Central memory CD4-positive, alpha-beta T cell (primary cell): ENCODE measurements at places on chromosomes 7 and 10.

GRCh38 chr7:127935847-127936376, 95.3 kb downstream of the LRRC4 start:
- no peak for DNase-seq

GRCh38 chr10:113435881-113436280, 117.0 kb upstream of the HABP2 start:
- DNase-seq = no peak

- no peak for DNase-seq
These were observed 16.6 kb upstream of the LANCL2 start for GRCh38 chr7:55348502-55348901.

DNA sequence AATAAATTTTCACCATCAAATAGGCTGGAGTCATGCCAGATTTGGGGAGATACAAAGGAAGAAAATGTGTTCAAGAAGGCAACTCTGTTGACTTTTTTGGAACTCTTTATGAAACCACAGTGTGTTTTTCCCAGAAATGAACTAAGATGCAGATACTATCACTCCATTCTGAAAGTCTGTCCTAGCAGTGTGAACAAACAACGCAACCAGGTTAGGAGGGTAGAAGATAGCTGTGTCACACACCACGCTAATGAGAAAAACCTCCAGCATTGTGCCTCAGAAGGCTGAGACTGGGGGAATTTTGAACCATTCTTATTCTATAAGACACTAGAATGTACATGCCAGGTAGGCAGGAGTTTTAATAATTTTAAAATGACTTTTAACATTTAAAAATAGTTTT, 15.9 kb upstream of the ATP6V0A4 start:
- DNase-seq = no peak

DNA sequence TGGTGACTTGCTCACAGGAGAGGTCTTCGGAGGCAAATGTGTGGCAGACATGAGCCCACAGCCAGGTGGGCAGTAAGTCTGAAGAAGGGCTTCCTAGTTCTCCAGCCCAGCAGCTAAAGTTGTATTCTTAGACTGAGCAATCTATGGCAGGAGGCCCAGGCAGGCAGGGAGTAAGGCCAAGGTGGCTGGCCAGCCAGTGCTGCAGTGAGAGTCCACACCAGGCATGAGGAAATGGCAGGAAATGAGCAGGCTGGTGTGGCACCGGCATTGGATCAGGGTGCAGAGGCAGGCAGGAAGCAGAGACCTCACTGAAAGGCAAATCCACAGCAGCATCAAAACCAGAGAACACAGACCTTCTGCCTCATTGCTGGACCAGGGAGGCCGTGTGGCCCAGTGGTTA, 84.6 kb upstream of the PDE1C start:
- DNase-seq = no peak

DNA sequence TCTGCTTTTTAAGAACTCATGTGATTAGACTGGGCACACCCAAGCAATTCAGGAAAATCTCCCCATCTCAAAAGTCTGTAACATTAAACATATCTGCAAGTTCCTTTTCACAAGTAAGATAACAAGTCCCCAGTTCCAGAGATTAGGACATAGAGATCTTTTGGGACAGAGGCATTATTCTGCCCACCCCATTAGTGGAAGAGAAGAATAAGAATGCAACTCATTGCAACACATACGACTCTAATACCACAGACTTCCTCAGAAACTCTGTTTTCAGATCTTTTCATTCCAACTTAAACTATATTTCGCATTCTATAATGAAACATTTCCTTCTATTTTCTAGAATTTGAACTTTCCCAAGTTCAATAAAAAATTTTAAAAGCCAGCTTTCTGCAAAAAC, 137.7 kb downstream of the SEMA3C start:
- DNase-seq = no peak
